RPMI7951 (cell line): ENCODE measurements at places on chromosomes 13 and 19. TPM values are rescaled to one million over a fixed set of nuclear protein-coding genes. Genes with fewer than 3 reads are reported as not detected.

ZNF296 gene
- total RNA-seq = 0.48 and 0.59 TPM in 2 replicates

ANGPTL8 gene
- total RNA-seq = not detected in 2 replicates

ZNF490 gene
- 4.7 and 4.9 TPM in 2 replicates for total RNA-seq

RSPH6A gene
- not detected in 2 replicates for total RNA-seq

ZNF578 gene
- total RNA-seq = 0.78 and 1.6 TPM in 2 replicates

CLDN10 gene
- total RNA-seq = not detected in 2 replicates

PIH1D1 gene
- total RNA-seq = 176 and 221 TPM in 2 replicates

ZNF100 gene
- total RNA-seq = 5.1 and 6.8 TPM in 2 replicates

ZNF571 gene
- 2.6 and 4.2 TPM in 2 replicates for total RNA-seq

GRCh38 chr13:36979361-36980050, 19.6 kb downstream of the ALG5 start:
- DNase-seq = no peak

- DNase-seq = no peak
Measured at GRCh38 chr19:47860602-47861297, 1.7 kb downstream of the TPRX2 start.

- DNase-seq = no peak
Measured at GRCh38 chr13:53822136-53822535, 793.5 kb downstream of the OLFM4 start.

DNA sequence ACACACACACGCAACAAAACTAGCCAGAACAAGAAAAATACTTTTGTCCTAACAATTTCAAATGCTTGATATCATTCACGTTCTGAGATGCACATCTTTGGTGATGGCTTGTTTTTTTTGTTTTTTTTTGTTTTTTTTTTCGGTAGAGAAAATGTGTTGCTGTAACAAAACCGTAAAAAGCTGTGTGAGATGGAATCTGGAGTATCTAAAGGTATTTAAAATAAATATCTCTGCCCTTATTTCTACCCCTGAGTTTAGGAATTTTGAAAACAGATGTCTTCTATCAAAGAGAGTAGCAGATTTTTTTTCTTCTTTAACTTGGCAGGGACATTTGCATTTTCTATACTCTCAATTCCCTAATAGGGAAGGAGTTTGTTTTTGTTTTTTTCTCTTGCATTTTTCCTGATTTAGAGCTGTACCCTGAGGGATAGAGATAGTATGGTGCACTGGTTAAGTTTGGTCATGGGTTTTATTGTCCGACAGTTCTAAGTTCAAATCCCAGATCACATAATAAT, 446.6 kb downstream of the KLF5 start:
- DNase-seq = no peak

- DNase-seq = no peak
Measured at GRCh38 chr13:20363603-20364002, 131.5 kb upstream of the GJB6 start.

DNA sequence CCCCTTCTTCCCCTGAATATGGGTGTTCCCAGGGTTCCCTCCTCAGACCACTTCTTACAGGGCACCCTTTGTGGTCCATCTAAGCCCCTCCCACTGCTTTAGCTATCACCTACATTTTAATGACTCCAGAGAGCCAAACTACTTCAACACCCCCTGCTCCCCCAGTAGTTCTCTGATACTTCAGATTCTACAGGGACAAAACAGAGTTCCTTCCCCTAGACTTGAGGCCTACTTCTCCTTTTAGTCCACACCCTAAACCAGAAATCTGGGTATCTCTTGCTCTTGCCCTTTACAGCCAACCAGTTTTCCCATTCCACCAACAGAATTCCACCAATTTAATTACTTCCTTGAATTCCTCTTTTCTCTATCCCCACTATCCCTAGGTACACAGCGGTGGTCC, 107.2 kb downstream of the KCNRG start:
- no peak for DNase-seq

GRCh38 chr19:40286971-40287421, 1.9 kb upstream of the AKT2 start:
- DNase-seq = no peak

DNA sequence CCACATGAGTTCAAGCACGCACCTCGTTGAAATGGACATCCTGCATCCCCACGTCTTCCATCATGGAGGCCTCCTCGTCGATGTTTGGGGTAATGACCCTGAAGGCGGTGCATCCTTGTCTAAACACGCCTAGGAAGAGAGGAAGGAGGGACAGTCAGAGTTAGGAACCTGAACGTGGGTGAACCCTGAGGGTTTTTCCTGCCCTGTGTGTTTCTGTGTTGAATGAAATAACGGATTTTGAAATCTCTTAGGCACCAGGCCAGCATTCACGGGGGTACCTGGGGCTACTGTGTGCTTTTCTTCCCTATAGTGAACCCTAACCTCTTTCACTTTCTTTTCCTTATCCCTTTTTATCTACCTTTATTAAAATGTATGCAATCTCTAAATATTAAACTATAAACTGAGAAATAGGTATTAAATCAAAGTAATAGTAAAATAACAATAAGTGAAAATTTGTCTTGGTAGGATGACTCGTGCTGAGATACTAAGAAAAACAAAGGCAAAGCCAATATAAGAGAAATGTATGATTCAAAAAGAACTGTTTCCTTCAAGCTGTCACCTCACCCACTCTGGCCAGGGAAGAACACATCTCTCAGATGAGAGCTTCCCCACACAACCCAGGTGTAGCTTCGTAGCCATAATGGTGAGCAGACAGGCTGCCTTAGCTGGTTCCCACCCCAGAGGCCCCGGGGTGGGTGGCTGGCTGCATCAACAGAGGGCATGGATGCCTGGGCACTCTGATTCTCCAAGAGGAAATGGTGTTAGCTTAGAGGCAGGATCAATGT, 72.1 kb upstream of the SLC15A1 start:
- no peak for DNase-seq

GRCh38 chr13:80386002-80386401, 45.1 kb upstream of the SPRY2 start:
- no peak for DNase-seq

GRCh38 chr13:90690458-90691080, 656.9 kb upstream of the MIR17HG start:
- no peak for DNase-seq
